HCT116 (cell line): ENCODE measurements at places on chromosomes 7 and 10. TPM values are rescaled to one million over a fixed set of nuclear protein-coding genes. Genes with fewer than 3 reads are reported as not detected.

GRB10 gene
- total RNA-seq, result 37.3 TPM

ALOX5 gene
- total RNA-seq, result 6.1 TPM

LRIT1 gene
- total RNA-seq, result not detected

SPOCK2 gene
- 1.1 TPM for total RNA-seq

SPDYE16 gene
- total RNA-seq, result not detected

TAS2R41 gene
- not detected for total RNA-seq

PGAM2 gene
- total RNA-seq, result 0.27 TPM

- H3K36me3 ChIP-seq, result no peaks in the 10 kb centered on the region
- no peaks in the 10 kb centered on the region for H3K4me1 ChIP-seq
These were observed 39.0 kb upstream of the ADRA2A start for GRCh38 chr10:111037858-111038257.

DNA sequence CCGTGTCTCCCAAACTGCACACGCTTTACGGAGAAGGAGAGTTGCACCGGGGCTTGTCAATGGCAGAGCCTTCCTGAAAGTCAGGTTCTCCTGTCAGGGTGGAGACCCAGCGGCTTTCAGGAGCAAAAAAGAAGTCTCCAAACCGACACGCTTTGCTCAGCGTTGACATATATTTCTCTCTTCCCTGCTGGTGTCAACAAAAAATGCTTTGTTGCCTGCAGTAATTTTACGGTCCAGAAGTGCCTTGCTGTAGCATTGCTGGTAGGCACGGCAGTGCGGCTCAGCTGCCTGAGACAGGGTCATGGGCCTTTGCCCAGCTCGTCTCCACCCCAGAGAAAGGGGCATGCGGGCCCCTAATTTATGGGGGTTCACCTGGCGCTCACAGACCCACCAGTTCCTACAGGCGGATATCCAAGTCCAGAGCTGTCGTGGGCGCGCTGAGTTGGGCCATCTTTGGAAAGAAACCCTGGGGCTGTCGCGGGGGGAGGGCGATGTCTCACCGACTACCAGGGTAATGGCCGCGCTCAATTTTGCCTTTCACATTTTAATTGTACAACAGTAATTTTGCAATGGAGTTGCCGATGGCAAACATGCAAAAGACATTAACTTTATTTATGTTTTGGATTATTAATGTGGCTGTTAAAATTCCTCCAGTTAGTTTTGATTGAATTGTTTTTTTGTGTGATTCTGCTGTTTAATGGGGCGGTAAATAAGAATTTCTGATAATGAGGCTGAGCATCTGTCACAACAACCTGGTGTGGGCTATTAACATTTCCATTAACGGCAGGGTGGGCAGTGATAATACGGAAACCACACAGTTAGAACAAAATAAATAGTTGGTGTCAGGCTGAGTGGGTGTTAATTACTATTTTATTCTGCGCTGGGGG, 478.2 kb upstream of the FOXK1 start:
- H3K4me1 ChIP-seq, result no peaks in the 10 kb centered on the region
- H3K4me3 ChIP-seq, result no peak overlapping the region
- no peaks in the 10 kb centered on the region for H3K27me3 ChIP-seq
- no peak for DNase-seq

- H3K36me3 ChIP-seq, result no peaks in the 10 kb centered on the region
- no peaks in the 10 kb centered on the region for H3K27me3 ChIP-seq
- DNase-seq, result no peak
- no peak overlapping the region for H3K27ac ChIP-seq
- H3K4me1 ChIP-seq, result no peaks in the 10 kb centered on the region
These were observed 232.3 kb upstream of the MKLN1 start for GRCh38 chr7:131095346-131095745.

DNA sequence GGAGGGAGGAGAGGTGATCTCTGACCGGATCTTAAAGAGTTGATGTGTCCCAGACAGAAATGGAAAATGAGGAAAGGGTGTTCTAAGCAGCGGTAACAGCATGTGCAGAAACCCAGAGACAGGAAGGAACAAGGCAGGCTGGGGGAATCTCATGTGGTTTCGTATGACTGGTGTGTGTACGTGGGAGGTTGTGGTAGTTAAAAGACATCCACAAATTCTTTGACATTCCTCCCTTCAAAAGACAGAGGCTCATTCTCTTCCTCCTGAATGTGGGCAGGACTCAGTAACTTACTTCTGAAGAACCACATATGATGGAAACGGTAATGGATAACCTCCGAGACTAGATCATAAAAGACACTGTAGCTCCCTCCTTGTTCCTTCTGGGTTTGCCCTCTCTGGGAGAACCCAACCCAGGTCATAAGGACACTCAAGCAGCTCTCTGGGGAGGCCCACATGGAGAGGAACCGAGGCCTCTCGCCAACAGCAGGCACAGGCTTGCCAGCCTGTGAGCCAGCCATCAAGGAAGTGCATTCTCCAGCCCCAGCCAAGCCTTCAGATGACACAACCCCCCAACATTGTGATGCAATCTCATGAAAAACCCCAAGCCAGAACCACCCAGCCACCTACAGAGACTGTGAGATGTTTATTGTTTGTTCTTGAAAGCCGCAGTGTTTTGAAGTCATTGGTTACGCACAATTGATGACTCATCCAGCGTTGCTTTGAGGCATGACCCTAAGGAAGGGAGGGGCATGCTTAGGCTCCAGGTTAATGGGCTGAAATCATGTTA, 116.0 kb downstream of the SLIT1 start:
- no peaks in the 10 kb centered on the region for H3K4me1 ChIP-seq
- DNase-seq, result peak; percentile 68
- peaks cover 6% of the 10 kb centered on the region; the same call in 1 of the 2 replicates for H3K27me3 ChIP-seq

GRCh38 chr10:32605787-32606186, 159.8 kb downstream of the CCDC7 start:
- no peaks in the 10 kb centered on the region for H3K36me3 ChIP-seq
- no peaks in the 10 kb centered on the region for H3K27me3 ChIP-seq
- H3K4me1 ChIP-seq, result no peaks in the 10 kb centered on the region
- no peak for DNase-seq
- no peak overlapping the region for H3K4me3 ChIP-seq

- H3K4me3 ChIP-seq, result no peak overlapping the region
- no peaks in the 10 kb centered on the region for H3K27me3 ChIP-seq
- no peaks in the 10 kb centered on the region for H3K4me1 ChIP-seq
- no peak overlapping the region for H3K27ac ChIP-seq
These were observed 21.9 kb downstream of the TNKS2 start for GRCh38 chr10:91820144-91820543.

- no peaks in the 10 kb centered on the region for H3K36me3 ChIP-seq
- H3K27me3 ChIP-seq, result no peaks in the 10 kb centered on the region
- no peak overlapping the region for H3K27ac ChIP-seq
These were observed 29.8 kb upstream of the SP8 start for GRCh38 chr7:20816372-20816959.
